ENCODE measurements at places on chromosomes 4 and X.

- DNase-seq = no peak
These were observed 202.0 kb downstream of the RRAGB start for GRCh38 chrX:55919367-55920221.

DNA sequence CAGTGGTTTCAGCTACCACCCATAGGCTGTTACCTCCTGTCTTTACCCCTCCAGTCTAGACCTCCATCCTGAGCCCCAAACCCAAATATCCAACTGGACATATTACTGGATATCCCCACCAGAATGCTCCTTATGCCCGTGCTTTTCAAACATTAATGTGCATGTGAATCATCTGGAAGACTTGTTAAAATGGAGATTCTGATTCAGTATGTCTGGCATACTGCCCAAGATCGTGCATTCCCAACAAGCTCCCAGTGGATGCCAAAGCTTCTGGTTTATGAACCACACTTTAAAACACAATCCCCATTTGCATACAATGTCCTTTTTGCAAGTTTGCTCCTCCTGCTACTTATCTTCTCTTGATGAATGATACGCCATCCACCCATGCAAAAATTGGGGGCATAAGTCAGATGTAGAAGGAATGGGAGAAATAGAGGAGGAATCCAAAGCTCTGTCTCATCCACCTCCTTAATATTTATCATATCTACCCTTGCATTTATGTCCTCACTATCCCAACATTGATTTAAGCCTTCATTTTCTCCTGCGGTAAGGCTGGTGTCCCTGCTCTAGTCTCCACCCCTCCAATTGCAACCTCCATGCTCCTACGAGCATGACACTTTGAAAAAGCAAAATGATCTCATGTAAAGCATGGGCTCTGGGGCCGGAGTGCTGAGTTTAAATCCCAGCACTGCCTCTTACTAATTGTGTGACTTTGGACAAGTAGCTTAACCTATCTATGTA, 7.4 kb upstream of the PGRMC1 start:
- DNase-seq = no peak

DNA sequence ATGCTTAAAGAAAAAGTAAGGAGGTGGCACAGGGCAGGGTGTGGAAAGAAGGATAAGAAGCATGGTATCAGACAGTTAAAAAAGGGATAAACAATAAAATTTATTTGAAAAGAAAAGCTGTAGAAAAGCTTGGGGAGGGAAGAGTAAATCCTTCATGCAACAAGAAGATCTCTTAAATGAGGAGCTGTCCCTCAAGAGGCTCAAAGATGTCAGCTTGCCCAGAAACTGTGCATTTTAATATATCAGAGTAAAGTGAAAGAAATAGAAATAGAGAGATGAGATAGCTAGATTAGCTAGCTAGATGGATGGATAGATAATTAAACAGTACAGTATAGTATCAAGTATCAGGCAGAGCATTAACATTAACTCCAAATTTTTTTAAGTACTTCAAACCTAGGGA, 170.3 kb downstream of the LDB2 start:
- no peak for DNase-seq

DNA sequence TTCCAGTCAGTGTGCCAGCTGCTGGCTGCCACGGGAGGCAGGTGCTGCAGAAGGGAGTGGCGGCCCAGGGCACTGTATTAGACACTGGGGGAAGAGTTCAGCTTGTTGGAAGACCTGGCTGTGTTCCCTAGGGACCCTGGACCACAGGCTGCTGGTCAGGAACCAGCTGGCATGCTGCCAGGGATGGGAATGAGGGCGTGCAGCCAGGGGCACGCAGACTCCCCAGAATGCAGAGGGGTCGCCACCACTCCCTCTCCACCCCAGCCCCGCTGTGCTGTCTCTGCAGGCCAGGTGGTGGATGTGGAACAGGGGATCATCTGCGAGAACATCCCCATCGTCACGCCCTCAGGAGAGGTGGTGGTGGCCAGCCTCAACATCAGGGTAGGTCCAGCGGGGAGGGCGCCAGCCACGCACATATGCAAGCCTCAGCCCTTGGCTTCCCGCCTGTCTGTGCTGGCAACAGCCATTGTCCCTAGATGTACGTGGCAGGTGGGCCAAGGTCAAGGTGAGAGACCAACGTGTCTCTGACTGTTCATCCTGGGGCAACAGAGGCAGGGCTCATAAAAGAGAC, 12.3 kb downstream of the ABCD1 start:
- DNase-seq = no peak

DNA sequence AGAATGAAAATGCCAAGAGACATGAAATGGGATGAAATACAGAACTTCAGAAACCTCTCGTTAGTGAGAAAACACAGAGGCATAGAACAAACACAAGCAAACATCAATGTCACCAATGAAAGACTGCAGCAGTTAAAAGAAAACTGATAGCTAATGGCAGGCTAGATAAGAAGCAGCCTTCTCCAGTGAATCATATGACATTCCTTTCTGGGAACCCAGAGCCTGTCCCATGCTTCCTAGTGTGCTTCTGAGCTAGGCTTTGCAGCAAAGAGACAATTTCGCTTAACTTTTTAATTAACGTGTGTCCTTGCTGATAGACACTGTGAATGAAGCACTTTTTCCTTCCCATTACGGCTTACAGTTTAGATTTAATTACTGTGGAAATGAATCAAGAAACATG, 444.6 kb downstream of the IL15 start:
- no peak for DNase-seq

DNA sequence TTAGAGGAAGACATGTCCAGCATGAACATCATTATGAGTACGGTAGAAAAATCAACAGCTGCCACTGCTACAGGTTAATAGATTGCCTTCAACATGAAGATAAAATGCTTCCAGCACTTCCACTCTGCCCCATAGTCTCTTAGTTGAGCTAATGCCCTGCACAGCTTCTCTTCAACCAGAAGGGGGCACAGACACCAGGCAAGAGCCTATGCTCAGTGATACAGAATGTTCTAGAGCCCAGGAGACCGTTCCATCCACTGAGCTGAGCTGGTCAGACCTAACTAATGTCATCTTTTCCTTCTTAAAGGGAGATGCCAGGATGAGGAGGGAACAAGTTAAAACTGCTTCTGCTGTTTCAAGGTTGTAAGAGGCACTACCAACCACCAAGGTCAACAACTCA, 42.2 kb downstream of the SMIM10L2A start:
- DNase-seq = no peak

DNA sequence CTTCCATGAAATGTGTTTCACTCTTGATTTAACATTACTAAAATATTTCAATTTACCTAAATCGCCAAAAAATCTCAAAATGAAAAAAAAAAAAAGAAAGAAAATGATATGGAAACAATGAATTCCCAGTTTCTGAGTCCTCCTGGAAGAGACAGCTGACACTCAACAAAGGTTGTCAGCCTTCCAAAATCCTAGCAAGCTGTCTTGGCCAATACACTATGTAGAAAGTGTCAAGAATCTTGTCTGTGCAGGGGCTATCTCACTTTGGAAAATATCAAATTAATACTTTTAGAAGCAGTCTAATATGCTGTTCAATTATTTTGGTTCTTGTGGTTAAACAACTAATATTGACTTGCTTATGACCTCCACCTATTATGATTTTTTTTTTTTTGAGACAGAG, 8.7 kb downstream of the DKK2 start:
- DNase-seq = no peak

DNA sequence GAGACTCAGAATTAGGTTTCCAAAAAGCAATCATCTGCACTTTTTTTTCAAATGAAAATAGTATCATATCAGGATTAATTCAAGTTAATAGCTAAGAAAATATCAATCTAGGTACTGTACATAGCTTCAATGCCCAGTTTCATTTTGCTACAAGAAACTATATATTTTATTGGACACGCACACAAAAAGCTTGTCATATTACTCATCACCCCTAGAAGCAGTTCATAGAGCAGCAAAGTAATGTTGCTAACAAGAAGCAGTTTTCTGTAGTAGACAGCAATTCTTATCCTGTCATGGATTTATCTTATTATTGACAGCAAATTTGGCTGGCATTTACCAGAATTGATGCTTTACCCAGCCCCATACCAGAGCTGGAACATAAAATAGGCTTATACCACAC, 52.3 kb upstream of the LSM6 start:
- no peak for DNase-seq

GRCh38 chr4:156773648-156774357, 197.8 kb downstream of the PDGFC start:
- no peak for DNase-seq

GRCh38 chr4:102454268-102454667, 46.9 kb upstream of the NFKB1 start:
- DNase-seq = no peak

GRCh38 chr4:10354746-10355145, 102.5 kb downstream of the ZNF518B start:
- no peak for DNase-seq

GRCh38 chr4:175637762-175638161, 174.3 kb downstream of the GPM6A start:
- no peak for DNase-seq

GRCh38 chrX:125219852-125220251, 99.8 kb upstream of the TEX13C start:
- no peak for DNase-seq

DNA sequence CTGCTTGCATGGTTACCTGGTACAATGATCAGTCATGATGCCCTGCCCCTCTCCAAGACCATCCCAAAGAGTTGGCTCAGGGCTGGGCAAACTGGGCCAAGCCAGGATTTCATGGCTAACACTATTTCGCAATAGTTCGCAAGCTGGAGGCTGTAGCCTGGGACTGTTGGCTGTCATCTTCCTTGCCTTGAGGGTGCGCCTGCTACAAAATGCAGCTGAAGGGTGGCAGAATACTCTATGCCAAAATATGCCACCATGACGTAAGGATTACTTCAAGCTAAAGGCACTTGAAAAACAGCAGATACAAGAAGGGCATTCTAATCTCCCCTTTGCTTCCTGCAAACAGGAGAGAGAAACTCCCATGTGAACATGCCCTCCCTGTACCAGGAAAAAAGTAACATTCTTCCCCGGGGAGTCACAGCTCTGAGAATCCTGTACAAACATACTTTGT, 21.0 kb downstream of the SAT1 start:
- DNase-seq = no peak

- no peak for DNase-seq
These were observed 43.8 kb upstream of the WDR1 start for GRCh38 chr4:10160281-10160856.

DNA sequence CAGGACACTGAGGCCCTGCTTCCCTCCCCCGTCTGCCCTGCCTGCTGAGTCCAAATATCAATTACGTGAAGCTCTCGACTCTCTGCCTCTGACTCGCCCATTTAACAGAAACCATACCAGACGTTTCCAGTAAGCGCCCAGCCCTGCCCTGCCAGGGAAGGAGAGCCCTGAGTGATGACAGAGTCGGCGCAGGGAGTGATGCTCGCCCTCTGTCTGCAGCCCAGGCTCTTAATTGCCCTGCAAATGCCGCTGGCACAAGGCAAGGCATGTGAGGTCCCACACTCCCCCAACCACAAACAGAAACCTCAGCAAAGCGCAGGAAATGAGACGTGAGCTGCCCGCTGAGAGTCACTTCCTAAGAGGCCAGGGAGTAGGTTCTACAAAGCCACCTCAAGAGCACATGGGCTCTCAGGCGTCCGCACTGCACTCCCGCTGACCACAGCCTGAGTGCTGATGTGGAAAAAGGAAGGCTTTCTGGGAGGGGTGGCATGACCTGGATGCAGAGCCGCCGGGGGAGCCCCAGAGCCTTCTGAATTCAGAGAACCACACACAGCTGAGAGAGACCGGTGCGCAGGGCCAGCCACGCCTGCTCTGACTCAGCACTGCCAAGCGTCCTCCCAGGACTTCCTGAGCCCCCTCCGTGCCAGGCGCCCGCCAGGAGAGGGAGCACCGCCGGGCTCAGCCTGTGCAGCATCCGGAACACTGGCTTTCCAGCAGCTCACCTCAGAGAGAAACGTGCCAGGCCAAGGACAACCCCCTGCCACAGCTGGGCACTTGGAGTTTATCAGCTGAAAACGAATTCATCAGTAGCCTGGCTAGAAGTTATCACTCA, 5.3 kb downstream of the ZFYVE28 start:
- peak; percentile 78 for DNase-seq

- DNase-seq = no peak
These were observed 227.1 kb upstream of the JADE1 start for GRCh38 chr4:128582427-128582870.

- DNase-seq = no peak
These were observed 78.5 kb downstream of the EFHC2 start for GRCh38 chrX:44264936-44265335.

DNA sequence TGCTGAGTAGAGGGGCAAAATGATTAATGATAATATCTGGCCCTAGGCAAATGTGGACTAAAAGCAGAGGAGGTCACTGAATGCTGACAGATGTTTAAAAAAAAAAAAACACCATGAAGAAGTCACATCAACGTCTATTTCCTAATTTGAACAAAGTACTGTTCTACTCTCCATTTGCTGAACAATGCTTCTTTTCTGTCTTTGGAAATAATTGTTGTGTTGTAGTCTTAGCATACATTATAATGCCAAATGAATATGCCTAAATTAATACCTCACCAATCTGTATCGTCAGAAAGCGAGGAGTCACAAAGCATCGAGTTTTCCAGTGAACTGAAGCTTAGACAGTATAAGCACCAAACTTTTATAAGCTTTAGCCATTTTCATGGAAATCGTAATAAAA, 140.9 kb upstream of the JADE1 start:
- no peak for DNase-seq

GRCh38 chr4:171650543-171650942, 162.7 kb upstream of the GALNTL6 start:
- DNase-seq = no peak

- no peak for DNase-seq
These were observed 10.4 kb downstream of the MID1IP1 start for GRCh38 chrX:38811515-38812243.

GRCh38 chr4:142567199-142567598, 278.9 kb downstream of the INPP4B start:
- DNase-seq = peak; percentile 19

GRCh38 chr4:138405466-138405891, 163.3 kb upstream of the SLC7A11 start:
- DNase-seq = no peak

DNA sequence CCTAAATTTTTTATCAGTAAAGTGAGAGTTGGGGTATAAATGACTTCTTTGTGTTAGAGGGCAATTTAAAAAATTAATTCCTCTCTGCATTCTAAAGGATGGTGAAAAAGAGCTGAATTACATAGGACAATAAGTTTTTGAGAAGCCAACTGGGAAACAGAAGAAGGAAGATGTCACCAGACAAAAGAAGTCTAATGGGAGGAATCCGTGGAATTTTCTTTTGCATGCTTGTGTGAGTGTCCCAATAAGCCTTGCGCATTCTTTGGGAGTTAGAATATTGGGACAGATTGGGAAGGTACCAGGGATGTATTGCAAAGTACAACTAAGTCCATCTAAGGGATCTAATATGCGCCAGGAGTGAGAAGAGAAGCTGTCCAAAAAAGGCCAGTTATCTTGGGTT, 35.1 kb upstream of the NR3C2 start:
- DNase-seq = no peak

- no peak for DNase-seq
These were observed 165.0 kb downstream of the ZNF674 start for GRCh38 chrX:46380148-46380752.

GRCh38 chrX:14351611-14352303, 177.6 kb upstream of the GLRA2 start:
- DNase-seq = no peak
